ENCODE measurements at places on chromosomes 13 and 19. TPM values are rescaled to one million over a fixed set of nuclear protein-coding genes. Genes with fewer than 3 reads are reported as not detected.
A peak's percentile ranks its signal among the peaks of the same experiment; 100 is the strongest.

The MPHOSPH8 gene
- 5.4 TPM for total RNA-seq

- DNase-seq, result no peak
Observed at GRCh38 chr19:45079911-45080370, 881 bp downstream of the GEMIN7 start.

The ITPKC gene
- total RNA-seq, result 3.9 TPM

The DMKN gene
- not detected for total RNA-seq

DNA sequence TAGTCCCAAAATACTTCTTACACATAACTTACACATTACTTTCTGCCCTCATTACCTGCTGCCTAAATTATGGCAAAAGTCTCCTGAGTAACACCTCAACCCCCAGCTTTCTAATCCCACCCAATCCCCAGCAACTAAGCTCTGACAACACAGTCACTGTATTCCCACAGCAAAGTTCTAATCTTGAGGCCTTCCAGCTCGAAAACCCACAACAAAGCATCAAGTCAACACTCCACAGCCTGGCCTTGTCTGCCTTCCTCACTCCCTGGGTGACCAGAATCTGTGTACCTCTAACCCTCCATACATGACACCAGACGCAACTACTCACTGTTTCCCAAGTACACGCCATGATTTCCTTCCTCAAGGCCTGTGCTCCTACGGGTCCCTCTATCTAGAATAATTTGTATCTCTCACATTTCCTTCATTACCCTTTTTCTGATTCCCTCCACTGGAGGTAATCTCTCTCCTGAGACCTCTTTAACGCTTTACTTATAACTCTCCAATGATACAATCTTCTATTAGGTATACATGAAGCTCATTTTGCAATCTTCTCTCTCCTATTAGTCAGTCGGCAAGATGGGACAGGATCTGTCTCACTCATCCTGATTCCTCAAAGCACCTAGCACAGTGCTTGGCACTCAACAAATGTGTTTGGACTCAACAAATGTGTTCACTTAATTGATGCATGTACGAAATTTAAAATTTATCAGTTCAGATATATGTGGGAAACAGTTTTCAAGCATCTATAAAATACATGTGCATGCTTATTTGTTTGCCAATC lies 87.6 kb upstream of the DOCK9 start:
- no peak for DNase-seq

DNA sequence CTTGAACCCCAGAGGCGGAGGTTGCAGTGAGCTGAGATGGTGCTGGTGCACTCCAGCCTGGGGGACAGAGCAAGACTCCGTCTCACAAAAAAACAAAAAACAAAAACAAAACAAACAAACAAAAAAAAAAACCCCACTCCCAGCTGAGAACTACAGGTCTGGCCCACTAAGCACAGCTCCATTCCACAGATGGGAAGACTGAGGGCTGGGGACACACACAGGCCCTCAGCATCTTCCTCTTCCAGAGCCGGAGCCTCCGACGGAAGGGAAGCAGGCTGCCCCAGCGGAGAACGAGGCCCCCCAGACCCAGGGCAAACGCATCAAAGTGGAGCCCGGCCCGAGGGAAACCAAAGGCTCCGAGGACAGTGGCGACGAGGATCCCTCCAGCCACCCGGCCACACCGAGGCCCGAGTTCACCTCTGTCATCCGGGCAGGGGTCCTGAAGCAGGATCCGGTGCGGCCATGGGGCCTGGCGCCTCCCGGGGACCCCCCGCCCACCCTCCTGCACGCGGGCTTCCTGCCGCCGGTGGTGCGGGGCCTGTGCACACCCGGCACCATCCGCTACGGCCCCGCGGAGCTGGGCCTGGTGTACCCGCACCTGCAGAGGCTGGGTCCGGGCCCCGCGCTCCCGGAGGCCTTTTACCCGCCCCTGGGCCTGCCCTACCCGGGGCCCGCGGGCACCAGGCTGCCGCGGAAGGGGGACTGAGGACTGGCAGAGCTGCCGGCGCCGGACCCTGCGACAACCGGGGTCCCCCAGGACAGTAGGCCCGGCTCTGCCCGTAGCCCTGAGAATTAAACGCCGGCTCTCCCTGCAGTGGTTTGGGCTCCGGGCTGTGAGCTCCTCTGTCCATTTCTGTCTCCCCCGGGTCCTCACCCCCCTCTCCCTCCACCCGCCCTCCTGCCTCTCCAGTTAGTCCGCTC lies 3.2 kb downstream of the TMEM160 start:
- DNase-seq, result no peak

GRCh38 chr19:13260883-13261653 lies 110.9 kb downstream of the IER2 start:
- peak; percentile 93 for DNase-seq

GRCh38 chr13:106028911-106029310 lies 506.6 kb downstream of the EFNB2 start:
- DNase-seq, result peak; percentile 74

DNA sequence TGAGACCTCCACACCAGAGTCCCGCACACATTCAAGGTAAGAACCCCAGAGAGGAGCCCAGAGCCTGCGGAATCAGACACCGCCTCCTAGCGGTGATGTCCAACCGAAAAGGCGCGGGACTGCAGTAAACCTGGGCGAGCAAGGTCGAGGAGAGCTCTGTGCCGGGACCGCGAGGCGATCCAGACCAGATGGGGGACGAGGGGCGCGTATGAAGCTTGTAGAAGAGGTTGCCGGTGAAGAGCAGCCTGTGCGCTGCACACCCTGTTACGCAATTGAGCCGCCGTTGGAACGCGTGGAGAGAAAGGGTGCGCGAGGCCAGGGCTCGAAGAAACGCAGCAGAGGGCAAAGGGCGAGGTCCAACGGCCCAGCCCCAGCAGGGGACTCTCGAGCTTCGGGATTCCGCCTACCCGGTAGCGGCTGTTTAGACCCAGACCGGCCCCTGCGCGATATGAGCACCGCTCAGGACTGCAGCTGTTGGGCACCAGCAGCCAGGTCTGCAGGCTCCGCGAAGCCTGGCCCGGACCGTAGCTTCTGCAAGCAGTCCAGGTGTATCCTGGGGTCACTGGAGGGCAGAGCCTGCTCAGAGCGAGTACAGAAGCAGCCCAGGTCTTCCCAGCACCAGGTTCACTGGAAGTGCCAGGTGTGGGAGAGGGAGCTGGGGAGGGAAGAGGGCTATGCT lies 65.9 kb upstream of the ZNF599 start:
- DNase-seq, result peak; percentile 11

Measured in RPMI7951 (cell line).